HEK293T (cell line): ENCODE measurements at places on chromosomes 5 and 9.

- no peak for DNase-seq
Measured at GRCh38 chr5:34585601-34586104, 70.5 kb upstream of the RAI14 start.

DNA sequence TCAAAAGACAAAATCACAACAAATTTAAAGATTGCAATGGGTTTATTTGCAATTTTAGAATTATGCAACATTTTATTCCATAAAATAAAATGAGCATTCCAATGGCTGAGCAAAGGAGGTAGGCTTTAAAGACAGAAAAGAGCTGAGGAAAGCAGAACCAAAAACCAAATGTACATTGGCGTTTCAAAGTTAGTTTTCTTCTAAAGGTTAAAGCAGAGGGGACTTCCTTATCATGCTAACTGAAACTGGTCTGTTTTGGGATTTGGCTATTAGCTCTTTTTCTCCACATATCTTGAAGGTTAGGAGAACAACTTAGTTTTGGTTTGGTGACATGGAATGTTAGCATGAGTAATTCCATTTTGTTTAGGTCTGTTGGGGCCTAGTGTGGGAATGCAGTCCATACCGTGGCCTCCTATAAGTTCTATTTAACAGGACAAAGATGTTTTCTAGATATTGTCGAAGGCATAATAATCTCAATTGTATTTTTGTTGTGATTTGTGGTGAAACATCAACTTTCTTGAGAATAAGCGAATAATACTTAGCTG is 20.3 kb downstream of the DCP2 start:
- no peak for DNase-seq

DNA sequence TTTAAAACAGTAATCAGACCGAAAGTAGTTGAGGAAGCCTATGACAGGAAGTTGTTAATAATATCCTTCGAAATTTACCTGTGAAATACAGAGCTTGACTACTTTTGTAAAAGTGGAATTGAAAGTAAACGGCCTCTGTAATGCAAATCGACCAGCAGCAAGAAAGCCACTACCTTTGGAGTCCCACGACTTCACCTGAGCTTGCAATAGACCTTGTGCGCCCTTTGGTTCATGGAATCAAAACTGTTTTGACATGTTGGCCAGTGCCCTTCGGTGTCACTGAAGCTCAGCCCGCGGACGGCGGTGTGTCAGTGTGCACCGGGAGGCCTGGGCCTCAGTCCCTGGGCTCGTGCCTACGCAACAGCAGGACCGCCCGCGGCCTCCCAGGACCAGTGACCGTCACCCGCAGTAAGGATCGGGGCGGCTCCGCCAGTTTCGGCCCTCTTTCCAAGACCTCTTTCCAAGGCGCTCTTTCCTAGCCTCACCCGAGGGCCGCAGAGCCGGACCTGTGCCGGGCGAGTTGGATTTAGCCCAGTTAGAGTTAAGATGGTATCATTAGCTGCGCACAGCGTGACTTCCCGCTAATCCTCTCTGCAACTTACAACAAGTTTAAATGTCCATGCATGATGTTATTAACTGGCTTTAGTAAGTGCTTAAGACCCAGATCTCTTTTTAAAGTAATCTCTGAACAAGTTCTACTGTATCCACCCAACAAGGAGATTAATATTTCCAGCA is 223.3 kb downstream of the MEF2C start:
- DNase-seq, result no peak

DNA sequence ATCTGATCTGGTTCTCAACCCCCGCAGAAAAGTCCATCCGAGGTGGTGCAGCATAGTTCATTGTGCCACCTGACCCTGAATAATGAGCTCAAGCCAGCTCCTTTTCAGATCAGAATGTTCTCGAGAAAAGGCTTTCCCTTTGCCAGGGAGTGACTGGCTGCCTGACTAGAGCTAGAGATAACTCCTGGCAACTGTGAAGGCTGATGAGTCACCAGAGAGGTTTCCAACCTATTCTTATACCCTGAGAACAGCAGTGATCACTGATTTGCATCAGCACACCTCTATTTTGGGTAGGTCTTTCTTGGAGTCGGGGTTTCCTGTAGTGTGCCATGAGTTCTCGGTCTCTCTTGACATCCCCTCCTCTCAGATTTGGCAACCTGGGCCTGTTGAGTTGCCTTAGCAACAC is 127.9 kb downstream of the PIK3R1 start:
- DNase-seq, result no peak

GRCh38 chr9:135716045-135716444 is 14.1 kb downstream of the KCNT1 start:
- no peak for DNase-seq

DNA sequence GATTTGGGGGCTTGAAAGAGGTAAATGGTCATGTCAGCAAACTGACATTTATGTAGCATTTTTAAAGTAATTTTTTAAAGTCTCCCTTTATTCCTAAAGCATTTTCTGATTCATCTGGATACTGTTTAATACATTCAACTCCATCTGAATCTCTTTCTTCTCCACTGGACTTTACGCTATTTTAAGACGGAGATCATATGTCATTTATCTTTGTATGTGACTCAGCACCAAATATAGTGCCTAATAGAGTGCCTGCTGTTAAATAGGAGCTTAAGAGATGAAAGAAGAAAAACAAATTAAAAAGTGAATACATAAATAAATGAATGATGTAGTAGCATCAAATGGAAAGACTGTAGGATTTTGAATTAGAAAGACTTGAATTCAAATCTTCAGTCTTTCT is 548.8 kb upstream of the SMC2 start:
- DNase-seq, result no peak

DNA sequence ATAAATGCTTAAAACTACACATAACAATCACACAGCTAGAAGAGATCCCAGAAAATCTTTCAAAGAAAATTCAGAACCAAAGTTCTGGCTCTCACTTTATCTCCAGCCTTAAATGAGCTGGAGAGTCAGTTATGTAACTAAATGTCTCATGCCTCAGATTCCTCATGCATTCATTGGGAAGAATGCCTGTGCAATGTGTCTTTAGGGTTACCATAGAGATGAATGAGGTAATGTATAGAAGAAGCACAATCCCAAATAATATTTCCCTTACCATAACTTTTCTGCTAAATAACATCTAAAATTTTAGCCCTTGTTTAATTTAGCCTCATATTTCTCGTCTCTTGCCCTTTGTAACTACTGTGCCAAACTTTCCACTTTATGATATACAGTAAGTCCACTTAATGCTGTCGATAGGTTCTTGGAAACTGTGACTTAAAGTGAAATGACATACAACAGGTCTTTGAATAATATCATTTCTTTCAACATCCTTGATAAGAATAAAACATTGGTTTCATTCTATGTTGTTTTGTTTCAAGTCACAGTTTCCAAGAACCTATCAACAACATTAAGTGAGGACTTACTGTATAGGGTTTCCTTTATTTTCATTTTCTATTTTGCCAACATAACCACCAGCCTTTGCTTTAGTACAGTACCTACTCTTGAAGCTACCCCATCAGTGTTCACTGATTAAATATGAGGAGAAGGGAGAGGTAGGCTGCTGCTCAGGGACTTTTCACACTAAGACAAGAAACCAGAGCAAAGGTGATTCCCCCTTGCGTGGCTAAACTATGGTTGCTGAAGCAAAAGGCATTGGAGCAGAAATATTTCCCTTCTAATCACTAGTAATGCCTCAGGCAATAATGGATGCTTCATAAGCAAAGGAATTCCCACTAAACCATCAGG is 295.7 kb upstream of the PTGER4 start:
- DNase-seq, result no peak

GRCh38 chr9:91571036-91571435 is 147.4 kb upstream of the NFIL3 start:
- DNase-seq, result no peak

DNA sequence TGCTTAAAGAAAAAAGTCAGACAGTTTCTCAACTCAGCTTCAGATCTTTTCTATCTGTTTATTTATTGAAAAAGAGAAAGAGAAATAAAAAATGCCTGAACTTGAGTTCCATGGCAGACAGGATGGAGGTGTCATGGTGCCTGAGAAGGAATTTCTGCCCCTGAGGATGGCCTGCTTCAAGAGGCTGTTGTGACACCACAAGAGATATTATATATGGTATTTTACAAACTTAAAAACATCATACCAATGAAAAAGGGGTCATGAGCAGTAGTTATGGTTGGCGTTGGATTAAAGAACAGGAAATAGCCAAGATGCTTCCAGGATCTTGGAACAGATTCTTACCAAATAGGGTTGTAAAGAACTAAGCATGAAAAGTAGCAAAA is 344.6 kb downstream of the GLIS3 start:
- no peak for DNase-seq

- no peak for DNase-seq
Measured at GRCh38 chr9:113963696-113964494, 87.8 kb downstream of the ZNF618 start.

GRCh38 chr9:104682642-104683041 is 11.7 kb upstream of the OR13D1 start:
- DNase-seq, result peak; percentile 20

GRCh38 chr5:153907170-153907775 is 131.4 kb downstream of the FAM114A2 start:
- DNase-seq, result no peak

DNA sequence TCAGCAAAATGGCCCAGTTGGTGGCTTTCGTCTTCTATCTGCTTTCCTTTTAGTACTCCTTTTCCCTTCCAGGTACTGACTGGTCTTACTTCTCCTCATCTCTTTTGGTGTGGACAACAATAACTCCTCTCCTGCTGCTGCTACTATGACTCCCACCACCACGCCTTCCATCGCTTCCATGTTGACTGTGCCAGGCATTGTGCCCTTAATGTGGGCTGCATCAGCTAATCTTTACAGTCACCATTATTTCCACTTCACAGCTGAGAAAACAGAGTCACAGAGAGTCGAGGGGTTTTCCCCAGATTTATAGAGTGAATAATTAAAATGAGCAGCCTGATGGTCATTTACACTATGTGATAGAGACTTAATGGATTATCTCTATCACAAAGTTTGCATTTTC is 184.9 kb upstream of the IL12B start:
- no peak for DNase-seq

- no peak for DNase-seq
Measured at GRCh38 chr9:15079989-15080388, 169.8 kb upstream of the FREM1 start.

DNA sequence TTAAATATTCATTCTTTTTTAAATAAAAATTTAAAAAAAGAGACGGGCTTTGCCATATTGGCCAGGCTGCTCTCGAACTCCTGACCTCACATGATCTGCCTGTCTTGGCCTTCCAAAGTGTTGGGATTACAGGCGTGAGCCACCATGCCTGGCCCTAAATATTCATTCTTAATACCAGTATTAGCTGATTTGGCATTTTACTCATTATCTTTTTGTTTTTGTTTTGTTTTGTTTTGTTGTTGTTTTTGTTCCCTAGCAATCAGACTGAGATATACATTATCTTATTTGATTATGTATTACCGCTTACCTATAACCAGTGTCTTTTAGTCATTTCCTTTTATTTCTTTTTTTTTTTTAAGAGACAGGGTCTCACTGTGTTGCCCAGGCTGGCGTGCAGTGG is 37.9 kb downstream of the RNF44 start:
- no peak for DNase-seq

DNA sequence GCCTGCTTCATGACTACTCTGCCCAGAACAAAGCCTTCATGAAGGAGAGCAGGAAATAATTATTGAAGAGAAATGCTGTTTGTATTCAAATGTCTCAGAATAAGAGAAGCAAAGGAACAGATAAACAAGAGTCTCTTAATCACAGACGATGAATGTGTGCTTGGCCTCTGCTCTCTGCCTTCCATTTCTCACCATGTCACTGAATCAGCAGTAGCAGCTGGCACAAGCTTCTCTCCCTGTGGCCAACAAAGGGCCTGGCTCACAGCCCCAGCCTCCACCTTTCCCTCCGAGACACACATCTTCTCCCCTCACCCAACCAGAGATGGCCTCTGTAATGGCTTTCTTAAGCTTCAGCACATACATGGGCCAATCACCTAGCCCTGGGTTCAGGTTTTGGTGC is 128.1 kb upstream of the SLIT3 start:
- DNase-seq, result no peak

GRCh38 chr5:158879993-158880392 is 219.7 kb downstream of the EBF1 start:
- DNase-seq, result no peak

- DNase-seq, result no peak
Measured at GRCh38 chr5:73266925-73267765, 94.2 kb downstream of the TMEM174 start.

- no peak for DNase-seq
Measured at GRCh38 chr9:127264462-127265219, at the start of gene GARNL3. Gene GARNL3 (plus strand): TSS chr9:127264774. CDS start chr9:127264878, 104 bp downstream.

DNA sequence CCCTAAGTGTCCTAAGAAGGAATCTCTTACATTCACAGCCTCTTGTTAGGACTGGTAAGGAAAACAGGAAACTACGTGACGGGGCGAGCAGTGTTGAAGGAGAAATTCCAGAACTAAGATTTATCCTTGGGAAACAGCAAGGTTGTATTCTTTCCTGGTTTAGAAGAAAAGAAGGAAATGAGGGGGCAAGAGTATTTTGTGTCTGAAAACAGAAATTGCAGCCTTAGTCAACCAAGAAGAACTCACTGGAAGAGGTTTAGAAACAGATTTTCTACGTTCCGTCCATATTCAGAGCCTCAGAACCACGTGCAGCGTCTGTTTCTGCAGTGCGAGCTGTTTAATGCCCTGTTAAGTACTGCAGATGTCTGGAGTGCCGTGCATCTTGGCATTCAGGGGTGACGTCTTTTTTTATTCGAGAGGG is 75.2 kb downstream of the GOLPH3 start:
- DNase-seq, result no peak

DNA sequence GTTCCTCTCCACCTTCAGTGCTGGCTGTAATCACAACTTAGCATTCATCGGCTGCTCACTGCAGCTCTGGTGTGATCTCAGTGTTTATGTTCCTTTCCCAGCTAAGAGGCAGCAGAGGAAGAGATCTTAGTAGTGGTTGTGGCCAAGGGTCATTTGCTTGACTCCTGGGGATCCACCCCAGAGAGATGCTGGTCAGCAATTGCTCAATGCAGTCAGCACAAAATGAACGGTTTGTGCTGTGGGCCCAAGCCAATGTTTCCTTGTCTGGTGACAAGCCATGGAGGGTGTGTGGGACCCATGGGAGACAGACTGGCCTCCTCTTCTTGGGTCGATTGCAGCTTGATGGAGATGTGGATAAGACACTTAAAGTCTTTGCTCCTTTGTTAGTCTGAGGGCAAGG is 16.1 kb upstream of the FRMD3 start:
- no peak for DNase-seq

GRCh38 chr9:109604781-109605180 is 106.7 kb upstream of the PTPN3 start:
- DNase-seq, result no peak

GRCh38 chr9:100086097-100086635 is 12.6 kb downstream of the ERP44 start:
- DNase-seq, result no peak

- DNase-seq, result no peak
Measured at GRCh38 chr5:113128082-113128481, 151.5 kb downstream of the DCP2 start.
